ENCODE measurements at places on chromosomes 7 and 10.

DNA sequence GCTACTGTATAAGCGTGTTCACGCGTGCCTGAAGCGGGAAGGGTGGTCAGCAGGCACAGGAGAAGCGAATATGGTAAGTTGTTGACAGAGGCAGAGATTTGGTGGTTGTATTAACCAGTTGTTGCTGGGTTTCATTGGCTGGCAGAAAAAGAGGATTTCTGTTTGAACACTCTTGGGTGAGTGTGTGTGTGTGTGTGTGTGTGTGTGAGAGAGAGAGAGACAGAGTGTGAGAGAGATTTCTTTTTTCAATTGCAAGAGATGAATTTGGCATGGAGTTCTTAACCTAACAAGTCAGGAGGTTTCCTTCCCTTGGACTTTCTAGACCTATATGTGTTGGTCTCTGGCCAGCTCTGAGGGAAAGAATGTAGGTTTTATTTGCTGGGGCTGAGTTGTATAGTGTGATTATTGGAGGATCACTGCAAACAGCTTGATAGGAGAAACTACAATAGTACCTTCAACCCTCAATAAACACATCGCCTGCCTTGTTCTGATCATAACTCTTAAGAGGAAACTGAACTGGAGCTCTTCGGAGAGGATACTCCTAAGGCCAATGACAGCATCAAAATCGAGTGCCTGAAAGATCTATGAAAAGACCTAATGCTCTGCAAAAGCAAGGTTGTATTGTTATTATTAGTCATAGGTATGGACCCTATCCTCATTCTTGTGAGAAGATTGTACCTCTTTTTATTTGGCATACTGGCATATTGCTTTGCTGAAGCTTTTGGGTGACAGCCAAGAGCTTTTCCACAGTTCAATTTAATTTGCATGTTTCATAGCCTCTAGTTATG lies 1.2 kb downstream of the MCU start:
- DNase-seq, result no peak

- DNase-seq, result no peak
These were observed 58.9 kb upstream of the NUPR2 start for GRCh38 chr7:56174875-56175760.

DNA sequence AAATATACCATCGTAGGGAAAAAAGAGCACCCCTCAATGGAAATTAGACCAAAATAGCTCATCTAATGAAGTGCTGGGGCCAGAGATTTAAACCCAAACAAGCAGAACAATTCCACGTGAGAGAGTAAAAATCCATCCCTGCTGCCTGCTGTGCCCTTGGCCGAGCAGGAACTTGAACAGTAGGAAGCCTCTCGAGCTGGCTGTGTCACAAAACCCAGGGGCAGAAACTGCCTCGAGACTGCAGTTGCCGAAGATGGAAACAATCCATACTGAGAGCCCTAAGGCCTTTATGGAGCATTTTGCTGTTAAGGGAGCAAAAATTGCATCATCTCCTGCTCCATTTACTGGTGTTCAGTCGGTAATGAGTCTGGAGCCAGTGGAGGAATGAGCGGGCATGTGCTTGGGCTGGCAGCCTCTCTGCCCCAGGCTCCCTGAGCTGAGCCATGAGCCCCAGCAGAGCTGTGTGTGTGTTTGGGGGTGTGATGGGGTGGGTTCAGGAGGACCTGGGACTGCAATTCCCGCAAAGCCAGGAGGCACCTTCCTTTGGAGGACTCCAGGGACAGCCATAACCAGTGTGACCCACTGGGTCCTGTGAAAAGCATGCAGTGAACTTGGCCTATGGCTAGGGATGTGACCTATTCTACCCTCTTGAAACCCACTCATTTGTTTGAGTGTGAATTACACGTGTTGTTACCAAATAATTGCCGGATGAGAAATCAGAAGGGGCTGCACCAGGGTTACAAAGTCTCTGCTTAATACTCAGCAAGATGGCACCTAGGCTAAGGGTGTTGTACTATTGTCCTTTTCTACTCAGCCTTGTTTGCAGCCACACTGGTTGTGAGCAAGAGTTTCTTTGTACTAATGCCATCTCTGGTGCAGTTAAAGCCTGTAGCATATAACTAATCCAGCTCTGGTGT lies 58.3 kb downstream of the CDHR3 start:
- no peak for DNase-seq

DNA sequence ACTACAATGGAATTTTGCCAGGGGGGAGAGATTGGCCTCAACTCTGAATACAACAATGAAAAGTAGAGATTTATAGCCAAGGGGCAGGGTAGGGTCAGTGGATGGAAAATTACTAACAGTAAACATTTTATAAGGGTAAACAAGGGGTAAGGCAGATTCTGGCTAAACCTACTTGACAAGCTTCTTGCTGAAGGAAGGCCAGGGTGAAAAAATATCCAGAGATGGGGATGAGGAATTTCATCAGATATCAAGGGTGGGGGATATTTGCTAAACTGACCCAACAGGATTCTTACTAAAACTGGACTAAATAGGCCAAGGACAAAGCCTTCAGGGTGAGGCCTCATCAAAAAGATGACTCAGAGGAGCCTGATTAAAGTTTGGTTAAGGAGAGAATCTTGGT lies 156.3 kb downstream of the RTKN2 start:
- DNase-seq, result no peak

DNA sequence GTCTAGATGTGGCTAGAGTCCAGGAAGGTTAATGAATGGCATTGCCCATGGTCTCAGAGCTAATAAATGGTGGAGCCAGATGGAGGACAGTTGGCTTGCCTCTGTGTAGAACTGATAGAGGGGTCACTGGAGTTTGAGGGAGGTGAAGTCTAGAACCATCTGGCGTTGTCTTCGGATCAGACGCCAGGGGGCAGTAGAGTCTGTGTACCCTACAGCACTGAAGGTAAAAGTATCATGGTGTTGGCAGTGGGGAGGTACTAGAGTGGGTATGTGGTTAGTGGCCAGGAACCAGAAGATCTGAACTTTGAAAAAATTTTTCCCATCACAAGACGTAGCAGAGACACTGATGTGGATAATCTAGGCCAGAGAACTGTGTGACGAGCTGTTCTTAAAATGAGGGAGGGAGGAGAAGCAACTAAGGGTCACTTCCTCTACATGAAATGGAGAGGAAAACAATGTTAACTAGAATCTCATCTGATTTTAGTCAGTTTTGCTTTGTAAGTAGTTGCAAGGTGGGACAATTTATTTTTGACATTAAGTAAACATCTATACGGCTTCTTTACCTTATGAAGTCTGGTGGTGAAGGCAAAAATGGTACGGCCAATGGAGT lies 227.9 kb upstream of the PRSS58 start:
- no peak for DNase-seq

GRCh38 chr10:91643700-91644099 lies 10.8 kb upstream of the PPP1R3C start:
- DNase-seq, result no peak

- DNase-seq, result no peak
These were observed 5.6 kb downstream of the DPYSL4 start for GRCh38 chr10:132192076-132192975.

DNA sequence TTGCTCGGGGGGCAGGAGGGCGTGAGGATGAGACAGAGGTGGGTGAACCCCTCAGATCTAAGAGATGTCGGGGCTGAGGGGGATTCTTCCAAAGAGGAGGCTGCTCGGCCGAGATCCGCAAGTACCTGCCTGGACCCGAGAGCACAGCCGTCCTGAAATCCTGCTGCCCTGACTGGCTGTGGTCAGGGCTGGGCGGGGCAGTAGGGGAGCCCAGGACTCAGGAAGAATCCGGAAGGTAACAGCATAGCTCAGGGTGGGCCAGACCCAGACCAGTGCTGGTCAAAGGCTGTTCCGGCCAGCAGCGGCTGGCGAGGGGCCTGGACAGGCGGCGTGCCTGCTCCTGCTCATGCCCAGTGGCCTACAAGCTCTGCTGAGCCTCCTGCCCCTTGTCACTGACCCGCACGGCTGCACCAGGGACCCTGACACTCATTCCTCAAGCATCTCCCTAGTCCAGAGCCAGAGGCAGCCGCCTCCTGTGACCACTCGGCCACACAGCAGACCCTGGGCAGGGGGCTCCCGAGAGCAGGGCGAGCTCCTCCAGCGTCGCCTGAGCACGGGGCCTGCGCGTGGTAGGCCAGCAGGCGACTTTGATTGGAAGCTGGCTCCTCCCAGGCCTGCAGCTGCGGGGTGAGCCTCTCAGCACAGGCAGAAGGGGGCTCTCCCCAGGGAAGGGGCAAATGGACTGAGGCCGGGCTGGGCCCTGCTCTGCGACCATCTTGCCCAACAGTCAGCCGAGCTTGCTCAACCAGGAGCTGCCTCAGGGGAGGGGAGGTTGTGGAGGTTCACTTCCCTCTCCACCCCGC lies 3.1 kb upstream of the ADAP1 start:
- no peak for DNase-seq
